ENCODE measurements at places on chromosomes 2 and 18.

DNA sequence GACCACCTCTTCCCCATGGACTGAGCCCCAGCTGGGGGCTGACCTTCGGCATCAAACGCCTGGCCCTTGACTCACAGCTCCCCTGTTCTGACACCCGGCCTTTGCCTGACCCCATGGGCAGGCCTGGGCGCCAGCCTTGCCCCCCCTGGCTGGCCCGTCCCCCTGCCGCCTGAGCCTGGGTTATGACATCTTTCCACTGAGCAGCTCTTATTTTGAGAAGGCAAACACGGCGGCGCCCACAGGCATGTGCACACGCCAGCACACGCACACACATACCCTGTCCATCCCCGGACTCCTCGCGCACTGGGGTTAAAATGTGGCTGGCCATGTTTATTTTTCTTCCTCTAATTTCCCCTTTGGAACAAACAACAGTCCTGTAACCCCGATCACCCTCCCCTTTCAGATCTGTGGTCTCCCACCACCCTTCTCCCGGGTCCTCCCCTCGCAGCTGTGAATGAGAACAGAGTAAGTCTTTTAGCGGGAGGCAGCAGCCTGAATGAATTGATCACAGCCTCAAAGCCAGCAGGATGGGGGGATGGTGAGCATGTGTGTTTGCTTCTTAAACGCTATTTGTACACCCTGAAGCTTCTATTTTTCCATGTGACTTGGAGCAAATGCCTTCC, 11.8 kb upstream of the ATOH8 start:
- DNase-seq = no peak

GRCh38 chr2:95392730-95393455, 9.6 kb upstream of the FAHD2A start:
- no peak for DNase-seq

- DNase-seq = no peak
Observed at GRCh38 chr18:179499-179898, 21.1 kb downstream of the USP14 start.

DNA sequence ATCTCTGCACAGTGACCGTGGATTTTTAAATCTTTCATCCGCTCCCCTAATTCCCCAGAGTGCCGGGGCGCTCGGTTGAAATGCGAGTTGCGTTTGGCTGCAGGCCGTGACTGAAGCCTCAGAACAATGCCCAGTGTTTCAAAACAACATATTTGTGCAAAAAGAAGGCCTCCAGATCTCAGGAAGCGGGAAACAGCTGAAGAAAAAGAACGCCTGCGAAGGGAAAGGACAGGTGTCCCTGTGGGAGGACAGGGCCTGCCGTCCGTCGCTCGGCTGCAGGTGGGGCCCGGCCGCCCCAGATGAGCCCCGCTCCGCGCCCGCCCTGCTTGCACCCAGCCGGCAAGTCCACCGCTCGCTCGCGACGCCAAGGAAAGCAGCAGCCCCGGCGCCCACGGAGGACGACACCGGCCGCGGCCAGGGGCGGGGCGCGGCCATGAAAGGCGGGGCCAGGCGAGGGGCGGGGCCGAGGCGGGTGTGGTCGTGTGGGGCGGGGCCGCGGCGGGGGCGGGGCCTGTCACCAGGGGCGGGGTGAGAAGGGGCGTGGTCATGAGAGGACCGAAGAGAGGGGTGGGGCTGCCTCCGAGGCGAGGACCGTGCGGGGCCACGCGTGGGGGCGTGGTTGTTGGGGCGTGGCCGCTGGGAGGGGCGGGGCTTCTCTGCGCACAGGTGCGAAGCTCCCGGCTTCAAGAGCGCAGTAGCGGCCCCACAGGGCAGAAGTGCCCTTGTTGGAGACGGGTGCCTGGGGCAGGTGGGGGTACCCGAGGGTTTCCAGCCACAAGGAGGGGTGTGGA, 17.6 kb upstream of the BOK start:
- DNase-seq = peak; percentile 98

DNA sequence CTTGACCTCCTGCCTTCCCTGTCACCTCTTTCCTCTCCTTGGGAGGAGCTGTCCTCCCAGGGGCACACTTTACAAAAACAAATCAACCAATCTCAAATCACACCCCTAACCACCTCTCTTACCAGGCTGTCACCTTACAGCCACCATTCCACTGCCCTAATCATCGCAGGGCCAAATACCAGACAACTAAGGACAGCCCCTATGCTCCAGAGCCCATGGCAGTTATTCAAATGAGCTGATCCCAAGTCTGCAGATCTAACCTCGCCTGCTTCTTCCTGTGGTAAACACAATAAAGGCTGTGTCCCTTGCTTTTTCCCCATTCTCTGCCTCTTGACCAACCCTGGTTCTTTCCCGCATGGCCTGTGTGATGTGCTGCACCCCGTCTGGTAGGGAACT, 154.2 kb upstream of the CNTNAP5 start:
- no peak for DNase-seq

DNA sequence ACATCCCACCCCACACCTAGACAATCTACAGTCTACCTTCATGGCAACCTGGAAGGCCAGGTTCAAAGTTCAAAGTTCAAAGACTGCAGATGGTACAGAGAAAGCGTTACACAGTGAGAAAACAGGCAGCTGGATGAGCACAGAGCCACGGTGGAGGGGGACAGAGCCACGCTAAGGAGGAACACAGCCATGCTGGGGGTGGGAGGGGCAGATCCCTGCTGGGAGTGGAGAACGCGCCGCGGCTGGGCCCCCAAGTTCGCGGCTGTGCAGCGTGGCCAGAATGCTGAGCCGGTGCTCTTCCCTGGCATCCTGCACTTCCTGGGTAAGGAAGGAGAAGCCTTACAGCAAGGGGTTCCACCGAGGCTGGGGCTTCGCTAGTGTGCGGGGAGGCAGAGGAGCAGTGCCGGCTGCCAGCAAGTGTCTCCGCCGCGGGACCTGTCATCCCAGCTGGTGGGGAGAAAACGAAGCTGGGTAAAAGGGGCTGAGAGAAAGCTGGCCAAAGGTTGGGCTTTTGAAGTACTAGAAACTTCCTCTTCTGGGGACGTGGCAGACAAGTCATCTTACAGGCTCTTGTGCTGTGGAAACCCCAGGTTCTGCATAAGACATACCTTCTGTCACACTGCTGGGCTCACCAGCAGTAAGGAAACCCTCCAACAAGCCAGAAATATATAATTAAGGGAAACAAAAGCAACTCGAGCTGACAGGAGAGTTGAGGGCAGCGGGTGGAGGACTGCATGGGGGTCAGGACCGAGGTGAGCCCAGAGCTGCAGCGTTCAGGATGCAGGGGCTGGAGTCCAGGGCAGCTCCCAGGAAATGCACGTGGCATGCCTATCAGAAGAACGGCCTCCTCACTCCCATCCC, 115.5 kb downstream of the HDAC4 start:
- no peak for DNase-seq
